ENCODE measurements at places on chromosomes 6 and 20.

GRCh38 chr6:105332576-105332975, 70.3 kb downstream of the PREP start:
- DNase-seq, result no peak

- DNase-seq, result no peak
Measured at GRCh38 chr20:16296931-16297330, 276.3 kb downstream of the KIF16B start.

- no peak for DNase-seq
Measured at GRCh38 chr6:167091805-167092107, 31.1 kb upstream of the CCR6 start.

GRCh38 chr20:38315290-38315966, 11.5 kb downstream of the BPI start:
- no peak for DNase-seq

GRCh38 chr6:157943964-157944283, 37.7 kb upstream of the SYNJ2 start:
- DNase-seq, result no peak

DNA sequence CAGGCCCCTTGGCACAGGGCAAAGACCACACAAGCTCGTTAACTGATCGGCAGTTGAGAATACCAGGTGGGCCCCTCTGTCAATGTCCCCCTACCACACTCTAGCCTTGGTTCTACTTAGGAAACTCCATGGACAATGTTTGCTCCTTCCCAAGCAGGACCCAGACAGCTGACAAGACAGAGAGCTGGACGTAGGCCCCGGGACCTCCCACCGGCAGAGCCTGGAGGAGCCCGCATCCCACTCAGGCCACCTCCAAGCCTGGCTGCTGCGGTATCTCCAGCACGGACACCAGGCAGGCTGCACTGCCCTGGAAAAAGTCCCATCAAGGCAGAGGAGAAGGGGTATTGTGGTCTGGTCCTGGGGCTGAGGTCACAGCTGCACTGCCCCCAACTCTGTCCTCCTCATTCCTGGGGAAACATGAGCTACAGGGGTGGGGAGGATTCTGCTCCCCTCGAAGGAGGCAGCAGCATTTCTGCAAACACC, 6.2 kb upstream of the GRM4 start:
- no peak for DNase-seq

DNA sequence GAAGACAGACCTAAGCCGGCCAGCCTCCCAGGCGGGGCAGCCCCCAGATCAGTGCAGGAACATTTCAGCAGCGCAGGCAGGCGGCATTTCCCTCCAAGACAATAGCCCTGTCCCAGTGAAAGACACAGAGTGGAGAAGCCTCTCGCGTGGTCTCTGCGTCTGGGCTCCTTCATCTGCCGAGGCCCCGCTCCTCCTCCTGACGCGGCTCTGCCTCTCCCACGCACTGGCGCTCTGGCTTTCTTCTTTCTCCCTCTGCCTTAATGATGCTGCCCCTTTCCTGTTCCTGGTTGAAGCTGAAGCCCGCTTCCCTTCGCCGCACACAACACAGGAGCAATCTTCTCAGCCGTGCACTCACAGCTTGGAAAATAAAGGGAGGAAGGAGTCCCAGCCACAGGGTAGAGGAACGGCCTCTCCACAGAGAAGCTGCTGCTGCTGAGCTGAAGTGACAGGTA, 347.5 kb downstream of the CDH4 start:
- DNase-seq, result no peak

- DNase-seq, result no peak
Measured at GRCh38 chr6:41966961-41967311, 25.3 kb upstream of the CCND3 start.

DNA sequence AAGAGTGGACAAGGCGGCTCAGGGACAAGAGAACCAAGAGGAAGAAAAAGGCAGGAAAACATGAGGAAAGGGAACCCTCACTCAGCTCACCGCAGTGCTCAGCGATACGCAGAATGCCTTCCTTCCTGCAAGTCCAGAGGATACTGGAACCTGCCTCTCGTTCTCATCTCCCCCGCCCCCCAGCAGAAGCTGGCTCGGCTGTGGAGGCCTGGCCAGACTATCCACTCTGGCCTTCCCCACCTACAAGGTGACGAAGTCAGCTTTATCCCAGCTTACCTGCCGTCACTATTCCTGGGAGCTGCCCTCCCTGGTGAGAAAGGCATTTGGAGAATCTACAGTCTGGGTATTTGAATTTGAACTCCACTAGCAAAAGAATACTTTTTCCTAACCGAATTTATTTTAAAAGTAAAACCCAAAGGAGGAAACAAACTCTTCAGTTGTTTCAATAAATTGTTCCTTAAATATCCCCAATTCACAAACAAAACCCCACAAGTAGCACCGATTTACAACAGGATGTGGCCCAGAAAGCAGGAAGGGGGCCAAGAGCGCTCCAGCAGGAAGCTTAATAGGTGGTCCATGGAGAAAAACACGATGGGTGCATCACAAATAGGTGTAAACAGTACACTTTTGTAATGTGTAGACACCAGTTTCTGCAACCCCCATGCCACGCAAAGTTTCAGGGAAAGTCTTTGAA, 2.1 kb upstream of the DIDO1 start:
- no peak for DNase-seq

DNA sequence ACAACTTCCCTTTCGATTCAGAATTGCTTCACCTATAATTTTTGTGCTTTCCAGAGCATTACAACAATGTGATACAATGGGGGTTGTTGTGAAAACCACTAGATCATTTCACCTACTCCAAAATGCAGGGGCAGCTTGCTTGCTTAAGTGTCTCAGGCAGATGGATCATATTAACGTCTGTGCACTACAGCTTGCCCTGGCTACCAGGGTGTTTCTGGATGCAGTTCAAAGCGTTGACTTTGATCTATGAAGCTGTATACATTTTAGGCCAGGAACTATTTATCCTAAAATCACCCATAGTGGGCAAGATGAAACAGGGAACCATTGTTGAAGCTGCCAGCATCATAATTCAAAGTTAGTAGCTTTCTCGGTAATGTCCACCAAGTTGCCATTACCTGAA, 339.5 kb upstream of the HSF2 start:
- no peak for DNase-seq

DNA sequence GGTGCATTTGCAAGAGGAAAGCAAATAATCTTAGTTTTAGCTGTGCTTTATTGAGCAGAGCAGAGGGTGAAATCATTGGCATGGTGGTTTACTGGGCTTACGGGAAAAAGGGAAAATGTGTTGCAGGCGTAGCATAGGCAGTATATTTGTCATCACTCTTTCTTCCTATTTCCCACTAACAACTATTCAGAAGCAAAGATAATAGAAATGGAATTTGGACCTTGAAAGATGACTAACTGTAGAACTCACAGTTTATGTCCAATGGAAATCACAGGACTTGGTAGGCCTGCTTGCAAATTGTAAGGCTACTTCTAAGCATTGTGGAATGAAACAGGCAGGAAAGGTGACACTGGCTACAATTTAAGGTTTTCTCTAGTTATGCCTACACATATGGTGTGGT, 611.9 kb upstream of the MAN1A1 start:
- no peak for DNase-seq

DNA sequence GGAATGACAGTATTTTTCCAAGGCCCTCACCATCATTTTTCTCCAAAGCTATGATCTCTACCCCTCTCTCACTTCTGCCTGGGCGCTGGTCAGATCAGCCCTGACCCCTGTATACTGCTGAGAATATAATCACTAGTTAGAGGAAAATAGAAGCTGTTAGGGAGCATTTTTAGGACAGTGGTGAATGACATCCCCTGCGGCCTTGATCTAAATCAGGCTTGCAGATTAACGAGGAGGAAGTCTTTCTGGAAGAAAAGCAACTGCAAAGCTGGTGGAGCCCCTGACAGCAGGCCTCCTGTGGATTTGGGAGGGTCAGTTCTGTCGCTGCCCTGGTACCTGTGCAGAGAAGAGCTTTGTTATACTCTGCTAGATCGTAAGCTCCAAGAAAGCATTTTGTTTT, 107.9 kb downstream of the RPP40 start:
- DNase-seq, result no peak

DNA sequence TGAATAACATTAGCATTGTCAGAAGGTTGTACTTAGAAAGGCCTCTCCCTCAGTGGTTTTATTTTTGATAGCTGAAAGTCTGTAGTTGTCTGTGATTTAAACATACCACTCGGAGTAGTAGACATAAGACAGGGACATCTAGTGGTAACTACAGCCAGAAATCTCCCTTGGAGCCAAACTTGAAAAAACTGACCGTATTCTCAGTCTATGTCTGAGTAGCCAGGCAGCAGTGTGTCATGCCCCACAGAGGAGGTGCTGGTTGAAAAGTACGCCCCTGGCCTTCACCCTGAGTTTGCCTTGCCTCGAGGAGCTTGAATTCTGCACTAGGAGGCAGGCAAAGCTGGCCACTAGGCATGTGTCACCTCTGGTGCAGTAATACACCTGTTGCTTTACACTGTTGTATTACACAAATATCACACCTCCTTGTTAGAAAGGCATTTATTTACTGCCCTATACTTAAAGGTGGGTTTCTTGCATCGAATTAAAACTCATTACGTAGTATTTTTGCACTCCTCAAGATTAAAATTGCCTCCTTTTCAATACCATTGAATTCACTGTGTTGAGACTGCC, 20.8 kb downstream of the ZBTB2 start:
- DNase-seq, result no peak

GRCh38 chr6:114090626-114091025, 119.7 kb upstream of the HDAC2 start:
- no peak for DNase-seq

- DNase-seq, result no peak
Measured at GRCh38 chr6:35495258-35496035, 1.4 kb downstream of the TEAD3 start.

DNA sequence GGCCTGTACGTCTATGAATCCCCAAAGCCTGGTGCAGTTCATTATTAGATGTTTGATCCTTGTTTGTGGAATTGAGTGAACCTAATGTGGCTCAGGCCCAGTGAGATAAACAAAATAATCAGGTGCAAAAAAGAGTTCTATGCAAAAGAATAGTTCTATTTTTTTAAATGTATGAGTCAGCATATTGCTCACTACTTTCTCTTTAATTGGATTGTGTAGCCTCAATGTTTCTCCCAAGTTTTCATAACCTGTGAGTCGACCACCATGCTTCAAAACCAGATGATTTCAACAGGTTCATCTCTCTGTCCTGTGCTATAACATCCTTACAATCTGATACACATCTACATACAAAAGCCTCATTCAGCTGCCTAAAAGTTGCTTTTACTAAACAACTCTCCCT, 116.5 kb upstream of the HDAC2 start:
- DNase-seq, result no peak

- no peak for DNase-seq
Measured at GRCh38 chr6:37636116-37636515, 61.6 kb downstream of the MDGA1 start.

GRCh38 chr6:143601504-143601903, 76.3 kb upstream of the PHACTR2 start:
- DNase-seq, result no peak

- peak; percentile 29 for DNase-seq
Measured at GRCh38 chr6:131281471-131282270, 146.4 kb downstream of the AKAP7 start.

GRCh38 chr20:11366660-11367059, 551.0 kb upstream of the BTBD3 start:
- DNase-seq, result no peak

- DNase-seq, result no peak
Measured at GRCh38 chr20:61253264-61253639, 1.2 kb downstream of the CDH4 start.

GRCh38 chr6:76694795-76695194, 622.3 kb upstream of the IMPG1 start:
- DNase-seq, result no peak

DNA sequence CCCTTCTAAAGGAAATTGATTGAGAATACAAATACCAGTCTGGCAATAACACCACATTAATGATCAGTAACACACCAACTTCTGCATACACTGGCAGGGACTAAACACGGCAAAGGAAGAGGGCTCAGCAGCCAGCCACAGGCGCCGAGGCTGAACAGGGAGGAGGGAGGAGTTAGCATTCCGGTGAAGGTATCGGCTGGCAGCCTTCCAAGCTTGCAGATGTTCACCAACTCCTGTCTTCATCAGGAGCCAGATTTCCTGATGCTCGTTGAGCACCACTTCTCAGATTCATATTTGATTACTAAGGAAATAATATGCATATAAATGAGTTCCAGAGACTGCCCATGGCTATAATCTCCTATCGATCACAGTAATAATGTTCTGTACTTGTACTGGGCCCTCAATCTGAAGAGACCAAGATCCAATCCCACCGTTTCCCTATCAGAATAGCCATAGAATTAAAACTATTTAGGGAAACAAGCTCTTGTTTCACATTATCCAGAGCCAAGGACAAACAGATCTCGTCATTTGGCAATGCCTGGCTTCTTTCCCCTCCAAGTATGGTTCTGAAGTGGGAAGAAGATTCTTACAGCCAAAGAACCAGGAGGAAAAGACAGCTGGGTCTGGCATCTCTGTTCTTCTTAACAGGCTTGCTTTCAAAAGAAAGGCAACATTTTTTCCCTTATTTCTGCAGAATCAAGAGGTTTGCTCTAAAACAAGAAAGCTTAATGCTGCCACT, 42.2 kb downstream of the GFOD1 start:
- DNase-seq, result no peak

DNA sequence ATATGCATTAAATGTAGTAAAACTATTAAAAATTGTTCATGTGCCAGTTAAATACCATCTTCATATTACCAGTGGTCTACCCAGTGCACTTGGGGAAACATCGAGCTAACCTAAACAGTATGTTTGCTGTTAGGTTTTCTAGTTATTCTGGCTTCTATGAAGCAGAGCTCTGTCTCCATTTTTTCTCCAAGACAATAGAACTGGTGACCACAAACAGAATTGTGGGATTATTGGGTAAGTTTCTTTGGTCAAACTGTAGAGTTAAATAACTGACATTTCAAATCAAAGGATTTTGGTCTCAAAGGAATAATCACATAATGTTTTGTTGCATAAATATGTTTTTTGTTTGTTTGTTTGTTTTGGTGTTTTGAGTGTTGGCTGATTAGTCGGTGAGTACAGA, 40.5 kb upstream of the EDN3 start:
- DNase-seq, result no peak

DNA sequence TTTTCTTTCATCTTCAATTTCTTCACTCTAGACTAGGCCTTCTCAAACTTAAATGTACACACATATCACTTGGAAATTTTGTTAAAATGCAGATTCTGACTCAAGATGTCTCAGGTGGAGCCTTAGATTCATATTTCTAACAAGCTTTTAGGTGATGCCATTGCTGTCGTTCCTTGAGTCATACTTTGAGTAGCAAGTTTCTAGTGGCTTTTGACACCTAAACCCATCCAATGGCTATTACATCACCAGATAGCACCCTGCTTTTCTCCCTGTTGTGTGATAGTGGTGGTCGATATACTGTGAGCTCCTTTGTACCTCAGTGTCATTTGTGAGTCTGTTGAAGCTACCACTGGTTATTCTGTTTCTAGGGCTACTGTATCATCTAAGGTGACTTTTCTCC, 34.8 kb upstream of the BAG2 start:
- DNase-seq, result no peak

- no peak for DNase-seq
Measured at GRCh38 chr6:35581633-35582032, 68.9 kb upstream of the TULP1 start.

- no peak for DNase-seq
Measured at GRCh38 chr20:63834491-63834880, 3.4 kb upstream of the ZBTB46 start.

Measured in stimulated activated CD4-positive, alpha-beta T cell treated with anti-CD3 and anti-CD28 coated beads, Interleukin-1b, Interleukin-23, amount 100 ng/mL, for 1 hour (primary cell).